ENCODE measurements at places on chromosomes 5 and 9. TPM values are rescaled to one million over a fixed set of nuclear protein-coding genes. Genes with fewer than 3 reads are reported as not detected.

TRPM3 gene
- total RNA-seq, result not detected

ANGPTL2 gene
- total RNA-seq, result 37.1 TPM

- no peak for DNase-seq
These were observed 1.1 kb downstream of the CTXN3 start for GRCh38 chr5:127650022-127650421.

SHC3 gene
- total RNA-seq, result 1.1 TPM

DNA sequence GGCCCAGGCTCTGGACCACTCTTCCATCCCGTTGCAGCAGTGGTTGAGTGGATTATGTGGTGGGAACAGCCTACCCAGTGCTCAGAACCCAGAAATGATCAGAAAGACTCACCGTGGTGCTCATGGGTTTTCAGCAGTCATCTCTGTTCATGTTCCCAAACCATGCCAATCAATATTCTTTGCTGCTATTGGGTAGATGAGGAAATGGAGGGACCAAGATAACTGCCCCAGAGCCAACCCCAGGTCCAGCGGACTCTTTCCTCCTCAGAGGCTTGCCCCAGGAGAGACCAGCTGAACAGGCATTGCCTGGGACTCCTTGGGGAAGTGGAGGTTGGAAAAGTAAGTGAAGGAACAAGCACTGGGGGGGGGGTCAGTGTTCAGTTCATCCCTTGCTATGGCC is 38.1 kb downstream of the ALG2 start:
- DNase-seq, result no peak

GRCh38 chr9:13131416-13131815 is 148.1 kb downstream of the MPDZ start:
- no peak for DNase-seq

DNA sequence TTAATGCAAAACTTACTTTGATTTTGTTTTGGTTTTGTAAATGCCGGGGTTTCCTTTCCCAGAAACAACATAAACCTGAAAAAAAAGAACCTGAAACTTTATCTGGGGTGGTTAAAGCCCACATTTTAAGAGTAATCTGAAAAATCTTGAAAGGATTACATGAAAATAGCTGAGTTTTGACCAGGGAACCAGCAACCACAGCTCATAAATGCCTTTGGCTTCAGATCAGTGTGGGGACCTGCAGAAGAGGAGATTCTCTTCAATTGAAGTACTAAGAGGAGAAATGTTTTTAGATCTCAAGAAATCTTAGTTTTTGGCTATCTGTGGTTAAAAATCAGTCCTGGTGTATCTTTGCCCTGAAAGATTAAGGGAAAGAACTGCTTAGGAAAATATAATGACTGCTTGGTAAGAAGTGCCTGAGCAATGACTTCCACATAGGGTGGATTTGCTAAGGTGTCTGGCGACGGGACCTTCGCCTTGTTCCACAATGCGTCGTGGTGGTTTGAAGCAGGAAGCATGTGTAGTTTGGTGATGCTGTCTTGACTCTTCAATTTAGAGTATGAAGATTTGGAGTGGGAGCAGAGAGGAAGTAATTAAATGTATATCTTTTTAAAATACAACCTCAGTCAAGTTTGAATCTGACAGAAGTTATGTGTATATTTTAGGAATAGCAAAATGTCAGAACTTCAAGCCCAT is 186.5 kb downstream of the MAN2A1 start:
- no peak for DNase-seq

CARTPT gene
- not detected for total RNA-seq

Measured in Right ventricle myocardium inferior (tissue), 1 donor.